Activated CD8-positive, alpha-beta memory T cell treated with anti-CD3 and anti-CD28 coated beads for 4 hours (primary cell): ENCODE measurements at places on chromosomes 12 and 14.

- no peak for DNase-seq
Measured at GRCh38 chr12:94340573-94340972, 119.1 kb downstream of the CEP83 start.

GRCh38 chr12:55877824-55878223 is 35.1 kb upstream of the MMP19 start:
- no peak for DNase-seq

- DNase-seq = no peak
Measured at GRCh38 chr12:115382681-115383080, 698.7 kb upstream of the TBX3 start.

GRCh38 chr12:108309674-108310312 is 29.3 kb downstream of the CMKLR1 start:
- DNase-seq = no peak

- no peak for DNase-seq
Measured at GRCh38 chr14:104112609-104113571, 25.5 kb upstream of the KIF26A start.

GRCh38 chr14:99191395-99192027 is 80.5 kb downstream of the BCL11B start:
- no peak for DNase-seq

GRCh38 chr12:13170892-13171490 is 25.5 kb upstream of the EMP1 start:
- no peak for DNase-seq

GRCh38 chr14:74983343-74983742 is 19.4 kb upstream of the EIF2B2 start:
- DNase-seq = no peak

- no peak for DNase-seq
Measured at GRCh38 chr12:96212456-96213375, 18.5 kb downstream of the ELK3 start.

DNA sequence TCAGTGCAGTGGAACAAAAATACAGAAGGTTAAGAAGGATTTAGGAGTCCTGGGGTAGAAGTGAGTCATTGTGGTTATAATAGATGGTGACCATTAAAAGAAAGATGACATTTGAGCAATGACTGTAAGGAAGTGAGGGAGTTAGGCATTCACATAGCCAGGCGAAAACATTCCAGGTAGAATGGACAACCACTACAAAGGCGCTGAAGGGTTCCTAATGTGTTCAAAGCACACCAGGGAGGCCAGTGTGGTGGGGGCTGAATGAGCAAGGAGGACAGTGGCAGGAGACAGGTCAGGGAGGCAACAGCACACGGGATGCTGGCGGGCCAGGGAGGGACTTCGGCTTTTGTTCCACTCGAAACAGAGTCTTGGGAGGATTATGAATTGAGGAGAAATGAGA is 129.9 kb downstream of the NPAS3 start:
- no peak for DNase-seq

- no peak for DNase-seq
Measured at GRCh38 chr14:89748004-89748403, 206.5 kb downstream of the EFCAB11 start.

GRCh38 chr12:76064904-76065303 is 19.6 kb downstream of the NAP1L1 start:
- no peak for DNase-seq

DNA sequence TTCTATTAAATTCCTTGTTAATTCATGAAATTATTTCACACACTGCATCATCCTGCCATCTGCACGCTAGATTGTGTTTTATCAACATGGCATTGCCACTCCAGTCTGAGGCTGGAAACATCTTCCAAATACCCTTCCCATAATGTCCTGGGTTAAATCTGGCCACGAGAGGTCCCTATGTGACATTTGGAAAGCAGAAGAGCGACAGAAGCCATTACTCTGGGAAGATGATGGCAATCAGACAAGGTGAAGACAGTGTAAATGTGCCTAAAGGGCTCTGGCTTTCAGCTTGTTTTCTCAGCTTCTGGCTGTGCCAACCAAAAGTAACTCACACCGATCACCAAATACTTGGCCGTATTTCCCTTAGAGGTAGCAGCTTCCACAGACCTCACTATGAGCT is 144.8 kb downstream of the CAPZA3 start:
- no peak for DNase-seq

DNA sequence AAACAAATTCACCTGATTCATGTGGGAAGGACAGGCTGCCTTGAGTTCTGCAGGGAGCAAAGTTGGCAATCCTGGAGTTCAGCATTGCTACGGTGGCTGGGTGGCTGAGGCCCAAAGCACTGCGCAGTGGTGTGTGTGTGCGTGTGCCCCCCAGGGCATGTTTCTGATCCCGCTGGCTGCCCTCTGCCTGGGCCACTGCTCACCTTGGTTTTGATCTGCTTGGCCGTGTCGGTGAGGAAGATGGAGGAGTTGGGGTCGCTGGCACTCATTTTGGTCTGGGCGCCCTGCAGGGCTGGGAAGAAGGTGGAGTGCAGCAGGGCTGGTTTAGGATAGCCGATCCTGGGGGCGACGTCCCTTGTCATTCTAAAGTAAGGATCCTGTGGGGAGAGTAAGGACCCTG is 19.1 kb downstream of the SLC25A47 start:
- DNase-seq = no peak

DNA sequence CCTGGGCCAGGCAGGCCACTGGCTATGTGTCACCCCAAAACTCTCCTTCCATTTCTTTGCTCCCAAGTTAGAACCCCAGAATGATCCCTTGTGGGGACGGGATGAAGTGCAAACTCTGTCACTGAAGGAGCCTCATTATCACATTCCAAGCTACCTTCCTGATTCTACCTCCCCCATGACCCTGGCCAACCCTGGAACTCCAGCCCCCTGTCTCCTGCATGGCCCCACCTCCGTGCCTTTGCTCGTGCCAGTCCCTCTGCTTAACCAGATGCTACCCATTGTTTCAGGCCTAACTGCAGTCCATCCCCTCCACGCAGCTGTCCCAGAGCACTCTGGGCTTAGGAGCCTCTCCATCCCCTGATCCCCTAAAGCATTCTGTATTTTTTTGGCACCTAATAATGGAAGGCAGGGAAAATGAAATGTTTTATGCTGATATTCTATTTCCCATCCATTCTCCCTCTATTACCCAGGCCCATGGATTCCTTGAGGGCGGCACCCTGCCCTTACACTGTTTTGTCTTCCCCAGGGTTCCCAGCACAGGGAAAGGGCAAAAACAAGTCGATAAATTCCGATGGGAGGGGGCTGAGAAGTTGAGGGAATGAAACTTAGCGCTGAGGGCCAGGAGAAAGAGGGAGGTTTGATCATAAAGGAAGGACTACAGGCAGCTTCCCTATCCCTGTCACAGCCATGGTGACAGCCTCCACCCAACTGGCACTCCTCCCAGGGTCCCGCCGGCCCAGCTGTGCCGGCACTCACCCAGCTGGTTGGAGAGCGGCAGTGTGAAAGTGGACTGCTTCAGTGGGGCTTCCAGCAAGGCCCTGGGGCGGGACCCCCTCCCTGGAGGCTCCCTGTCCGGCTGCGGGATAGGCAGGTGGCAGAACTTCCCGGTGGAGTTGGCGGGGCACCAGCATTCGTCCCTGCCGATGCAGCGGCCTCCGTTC is 58.1 kb downstream of the ISCA2 start:
- DNase-seq = no peak

DNA sequence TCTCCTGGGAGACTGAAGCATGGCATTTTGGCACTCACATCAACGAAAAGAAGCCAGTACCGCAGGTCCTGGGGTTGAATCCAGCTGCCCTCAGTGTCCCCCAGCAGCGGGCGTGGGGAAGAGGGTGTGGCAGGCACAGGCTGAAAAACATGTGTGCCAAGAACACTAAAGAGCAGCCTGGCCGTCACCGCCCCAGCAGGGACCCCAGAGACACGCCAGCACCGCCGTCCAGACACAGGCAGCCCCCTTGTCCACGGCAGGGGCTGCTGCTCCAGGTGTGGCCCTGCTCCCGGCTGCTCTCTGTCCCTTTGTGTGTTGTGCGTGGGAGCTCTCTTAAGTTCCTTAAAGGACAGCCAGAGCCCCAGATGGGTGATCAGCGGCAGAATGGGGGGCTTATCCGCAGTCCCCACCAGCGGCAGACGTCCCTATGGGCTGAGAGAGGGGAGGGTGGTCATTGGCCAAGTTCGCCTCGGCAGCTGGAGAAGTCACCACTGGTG is 556 bp downstream of the PHETA1 start:
- DNase-seq = no peak

DNA sequence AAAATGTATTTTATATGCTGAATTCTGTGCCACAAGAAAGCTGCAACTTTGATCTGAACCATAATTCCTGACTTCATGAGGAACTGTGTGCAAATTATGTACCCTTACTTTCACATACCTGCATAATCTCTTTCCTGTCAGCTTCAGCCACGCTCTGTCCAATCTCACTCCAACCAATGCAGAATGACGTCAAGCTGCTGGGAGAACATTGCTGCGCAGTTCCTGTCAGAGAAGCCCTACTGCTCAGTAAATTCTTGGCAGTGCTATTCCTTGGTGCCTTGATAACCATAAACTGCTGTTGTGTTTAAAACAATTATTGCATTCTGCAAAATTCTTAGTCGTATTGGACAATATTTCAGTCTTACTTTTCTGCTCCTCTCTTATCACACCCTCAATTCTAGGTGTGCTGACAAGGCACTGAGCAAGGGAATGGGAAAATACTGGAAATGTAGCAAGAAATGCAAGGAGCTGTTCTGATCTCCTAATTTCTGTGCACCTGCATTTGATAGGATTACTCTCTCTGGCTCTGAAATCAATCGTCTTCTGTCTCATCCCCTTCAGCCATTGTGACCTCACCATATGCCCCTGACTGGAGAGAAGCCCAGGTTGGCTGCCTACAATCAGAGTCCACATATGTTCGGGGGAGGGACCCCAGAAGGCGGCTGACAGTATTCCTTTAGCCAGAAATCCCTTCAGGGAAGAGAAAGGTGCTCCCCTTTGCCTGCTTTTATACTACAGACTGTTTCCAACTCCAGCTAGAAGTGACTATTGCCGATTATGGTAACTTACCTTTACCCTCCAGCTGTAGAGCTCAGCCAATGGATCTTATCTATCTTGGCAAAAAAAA is 274.9 kb upstream of the NOVA1 start:
- DNase-seq = no peak

DNA sequence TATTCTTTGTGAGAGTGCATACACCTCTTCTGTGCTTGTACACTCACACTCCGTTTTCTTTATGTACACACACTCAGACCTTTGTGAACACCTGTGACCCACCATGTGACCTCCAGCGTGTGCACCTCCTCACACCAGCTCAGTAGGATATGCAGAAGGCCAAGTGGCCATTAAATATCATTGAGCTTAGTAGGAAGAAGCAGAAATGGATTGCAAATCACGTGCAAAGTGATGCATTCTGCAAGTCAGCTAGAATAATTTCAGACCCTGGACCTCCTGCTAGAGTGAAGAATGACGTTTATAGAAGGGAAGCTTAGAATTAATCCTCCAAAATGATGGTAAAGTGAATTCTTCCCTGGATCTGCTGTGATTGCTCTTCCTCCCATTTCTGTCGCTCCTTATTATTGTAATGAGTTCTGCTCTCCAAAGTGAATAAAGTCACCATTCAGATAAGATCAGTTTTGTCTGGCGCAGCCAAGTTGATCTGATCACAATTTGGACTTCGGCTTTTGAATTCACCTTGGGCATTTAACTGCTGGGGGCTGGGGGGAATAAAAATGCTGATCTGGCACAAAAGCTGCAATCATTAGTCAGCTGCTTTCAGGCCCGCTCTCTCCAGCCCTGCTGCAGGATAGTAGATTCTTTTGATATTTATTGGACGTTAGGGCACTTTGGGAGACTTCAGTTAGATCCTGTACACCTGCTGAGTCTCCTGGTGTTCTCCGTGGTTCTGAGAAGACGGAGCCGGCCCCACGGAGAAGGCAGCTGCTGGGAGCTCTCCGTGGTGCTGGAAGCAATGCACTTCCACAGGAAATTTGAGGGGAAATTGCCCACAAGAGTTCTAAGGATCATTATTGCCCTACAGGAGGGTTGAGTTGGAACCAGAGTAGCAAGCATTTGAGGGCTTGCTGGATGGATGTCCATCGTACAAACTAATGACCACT is 12.4 kb upstream of the NRXN3 start:
- DNase-seq = no peak
